ENCODE measurements at places on chromosomes 7 and 10.

DNA sequence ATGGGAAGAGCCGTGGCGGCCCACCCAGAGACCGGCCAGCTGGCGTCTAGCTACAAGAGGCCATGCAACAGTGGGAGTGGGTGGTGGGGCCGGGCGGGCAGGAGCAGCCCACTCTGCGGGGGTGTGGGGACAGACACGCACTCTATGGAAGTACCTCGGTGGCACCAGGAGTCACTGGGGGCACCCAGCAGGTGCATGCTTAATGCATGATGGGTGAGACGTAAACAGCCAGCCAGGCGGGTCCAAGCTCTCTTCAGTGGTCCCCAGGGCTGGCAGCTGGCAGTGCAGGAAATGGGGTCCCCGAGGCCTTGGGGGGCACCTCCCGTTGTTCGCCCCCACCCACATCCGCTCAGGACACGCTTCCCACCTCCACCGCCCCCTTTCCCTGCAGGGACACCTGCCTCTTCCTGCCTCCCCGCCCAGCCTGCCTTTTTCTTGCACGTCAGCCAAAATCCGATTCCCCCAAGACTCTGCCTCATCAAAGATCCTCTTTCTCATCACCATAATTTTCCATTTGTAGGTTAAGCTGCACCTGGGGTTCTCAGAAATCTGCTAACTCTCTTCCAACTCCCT lies 22.6 kb upstream of the PSMG3 start:
- DNase-seq = no peak

DNA sequence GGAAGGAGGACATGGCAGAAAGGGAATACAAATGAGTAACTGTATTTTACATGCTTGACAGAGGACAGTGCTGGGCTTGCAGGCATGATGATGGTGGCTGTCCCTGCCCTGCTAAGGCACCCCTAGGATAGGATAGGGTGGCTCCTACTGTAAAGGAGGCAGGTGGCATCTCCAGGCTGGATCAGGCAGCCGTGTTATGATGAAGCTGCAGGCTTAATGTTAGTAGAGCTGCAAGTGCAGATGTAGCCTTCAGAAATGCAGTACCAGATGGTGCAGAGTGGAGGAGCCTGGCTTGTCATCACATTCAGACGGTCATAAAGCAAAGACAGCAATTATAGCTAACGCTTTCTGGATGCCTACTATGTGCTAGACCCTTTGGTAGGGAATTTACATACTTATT lies 287.9 kb upstream of the PODXL start:
- no peak for DNase-seq

DNA sequence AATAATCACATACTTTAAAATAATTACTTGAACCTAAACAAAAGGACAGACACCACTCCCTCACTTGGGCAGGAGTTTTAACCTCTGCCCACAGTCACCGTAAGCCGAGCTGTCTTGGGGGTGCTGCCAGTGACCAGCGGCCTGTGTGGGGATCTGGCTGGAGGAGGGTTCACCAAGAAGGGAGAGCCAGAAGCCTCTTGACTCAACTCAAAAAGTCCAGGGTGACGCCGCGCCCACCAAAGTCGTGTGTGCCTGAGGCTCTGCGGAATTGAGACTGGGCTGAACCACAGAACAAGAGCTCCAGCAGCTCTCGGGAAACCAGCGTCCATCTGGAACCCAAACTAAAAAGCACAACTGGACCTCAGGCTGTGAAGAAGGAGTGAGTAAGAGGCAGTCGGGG lies 35.8 kb downstream of the ZFAND2A start:
- DNase-seq = no peak

GRCh38 chr10:103111918-103112877 lies 80.9 kb downstream of the NT5C2 start:
- no peak for DNase-seq

GRCh38 chr10:123645615-123646014 lies 20.5 kb upstream of the GPR26 start:
- no peak for DNase-seq

DNA sequence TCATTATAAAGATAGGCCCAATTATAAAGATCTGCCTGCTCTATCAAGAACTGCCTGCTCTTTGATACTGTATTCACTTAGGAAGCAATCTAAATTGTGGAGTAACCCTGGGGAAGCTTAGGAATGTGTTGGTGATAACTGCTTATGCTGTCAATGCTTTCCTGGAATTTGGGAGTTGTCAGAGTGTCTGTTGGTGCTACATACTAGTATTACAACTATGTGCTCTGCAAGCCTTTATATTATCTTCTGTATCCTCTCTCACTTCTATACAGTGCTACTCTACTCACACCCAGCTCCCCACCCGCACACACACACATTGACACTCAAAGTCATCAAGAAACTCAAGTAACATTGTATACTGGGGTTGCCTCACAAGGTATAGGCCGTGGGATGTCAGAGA lies 6.1 kb downstream of the ZNF277 start:
- DNase-seq = no peak

GRCh38 chr10:124747745-124748144 lies 3.6 kb upstream of the FAM53B start:
- no peak for DNase-seq

Measured in COLO829 (cell line).